Activated naive CD4-positive, alpha-beta T cell treated with anti-CD3 and anti-CD28 coated beads for 36 hours (primary cell): ENCODE measurements at places on chromosomes 11 and 22. TPM values are rescaled to one million over a fixed set of nuclear protein-coding genes. Genes with fewer than 3 reads are reported as not detected.

The GRM5 gene
- not detected for total RNA-seq

DNA sequence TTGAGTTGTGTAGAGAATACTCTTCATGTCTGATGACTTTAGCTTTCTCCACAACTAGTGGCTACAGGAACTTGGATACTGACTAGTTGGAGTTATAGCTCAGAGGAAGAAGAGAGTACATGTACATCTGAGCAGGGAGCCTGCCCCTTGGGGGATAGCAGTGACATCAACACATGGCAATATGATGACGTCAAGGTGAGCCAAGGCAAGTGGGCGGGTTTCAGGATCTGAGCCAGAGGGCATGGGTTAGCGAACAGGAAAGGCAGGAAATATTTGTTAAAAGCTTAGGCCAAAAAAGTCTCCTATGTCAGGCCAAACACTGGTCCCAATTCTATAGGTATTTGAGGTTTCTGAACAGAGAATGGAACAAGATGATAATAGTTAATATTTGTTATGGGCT lies 42.0 kb upstream of the HORMAD2 start:
- no peak for DNase-seq

The TIGD3 gene
- 0.32 TPM for total RNA-seq

DNA sequence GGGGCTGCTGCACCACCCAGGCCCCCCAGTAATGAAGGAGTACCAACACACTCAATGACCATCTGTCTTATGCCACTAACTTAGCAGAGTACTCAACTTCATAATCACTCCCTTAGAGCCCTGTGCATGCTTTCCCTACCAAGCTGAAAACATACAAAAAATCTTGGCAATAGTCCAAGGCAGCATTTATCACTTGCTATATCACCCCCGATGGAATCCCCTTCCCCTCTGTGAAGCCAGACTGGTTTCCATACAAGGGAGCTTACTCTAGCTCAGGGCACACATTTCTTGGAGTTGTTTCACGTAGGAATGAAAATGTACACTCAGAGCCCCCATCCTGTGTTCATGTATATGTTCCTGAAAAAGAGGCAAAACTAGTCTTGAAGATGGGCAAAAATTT lies 301.3 kb upstream of the TENM4 start:
- DNase-seq = no peak

DNA sequence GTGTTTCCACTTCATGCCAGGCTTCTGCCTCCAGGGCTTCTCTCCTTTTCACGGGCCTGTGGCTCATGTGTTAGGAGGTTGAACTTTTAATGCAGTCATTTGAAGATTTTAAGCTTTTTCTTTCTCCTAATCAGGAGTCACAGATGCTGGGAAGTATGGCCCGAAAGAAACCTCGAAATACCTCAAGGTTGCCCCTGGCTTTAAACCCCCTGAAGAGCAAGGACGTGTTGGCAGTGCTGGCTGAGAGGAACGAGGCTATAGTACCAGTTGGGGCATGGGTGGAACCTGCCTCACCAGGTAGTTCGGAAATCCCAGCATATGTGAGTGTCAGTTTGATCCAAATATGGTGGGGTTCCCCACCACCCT lies 571 bp downstream of the CCDC15 start:
- DNase-seq = no peak

The ANO1 gene
- total RNA-seq = not detected

DNA sequence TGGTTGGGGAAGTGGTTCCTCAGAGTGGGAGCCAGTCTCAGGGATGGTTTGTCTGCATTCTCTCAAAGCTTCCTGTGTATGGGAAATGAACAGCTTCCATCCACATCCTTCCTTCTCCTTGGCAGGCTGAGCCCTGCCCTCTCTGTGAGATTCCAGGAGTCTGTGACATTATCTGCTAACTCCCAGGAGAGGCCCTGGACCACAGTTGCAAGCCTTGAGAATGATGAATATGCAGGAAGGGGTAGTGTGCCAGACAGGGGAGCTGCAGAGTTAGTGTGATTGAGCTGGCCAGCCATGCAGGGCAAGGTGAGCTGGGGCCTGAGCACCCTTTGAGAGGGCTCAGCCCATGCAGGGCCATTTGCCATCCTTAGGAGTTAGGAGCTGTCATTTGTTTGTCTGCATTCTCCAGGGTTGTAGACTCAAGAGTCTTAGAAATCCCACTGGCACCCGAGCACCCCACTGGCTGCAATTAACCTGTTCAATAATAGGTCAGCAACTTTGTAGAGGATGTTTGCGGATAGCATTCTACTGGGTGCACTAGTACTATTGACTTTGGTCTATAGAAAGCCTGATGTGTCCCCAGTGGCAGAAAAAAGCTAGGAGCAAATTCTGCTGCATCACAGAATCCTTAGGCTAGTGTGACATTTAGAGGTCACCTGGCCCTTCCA lies 299.0 kb upstream of the CADM1 start:
- DNase-seq = no peak

GRCh38 chr11:64566042-64566914 lies 24.7 kb upstream of the SLC22A12 start:
- DNase-seq = peak; percentile 79

The INPP5J gene
- total RNA-seq = 0.12 TPM

The TMEM191C gene
- total RNA-seq = not detected

DNA sequence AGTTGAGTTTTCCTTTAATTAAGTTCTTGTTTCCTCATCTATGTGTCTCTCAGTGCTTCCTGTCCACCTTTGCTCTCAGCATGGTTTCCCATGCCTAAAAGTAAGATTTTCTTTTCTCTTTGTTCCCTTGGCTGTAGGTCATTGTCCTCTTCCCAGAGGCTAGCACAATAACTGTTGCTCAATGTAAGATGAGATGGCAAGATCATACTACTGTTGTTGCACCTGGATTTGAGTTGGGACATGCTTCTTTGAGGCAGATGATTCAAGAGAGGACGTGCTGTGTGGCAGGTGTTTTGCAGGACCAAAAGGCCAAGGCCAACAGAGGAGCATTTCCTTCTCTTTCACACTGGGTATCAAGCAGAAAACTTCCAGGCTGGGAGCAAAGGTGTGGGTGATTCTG lies 11.3 kb upstream of the NELL1 start:
- DNase-seq = no peak

DNA sequence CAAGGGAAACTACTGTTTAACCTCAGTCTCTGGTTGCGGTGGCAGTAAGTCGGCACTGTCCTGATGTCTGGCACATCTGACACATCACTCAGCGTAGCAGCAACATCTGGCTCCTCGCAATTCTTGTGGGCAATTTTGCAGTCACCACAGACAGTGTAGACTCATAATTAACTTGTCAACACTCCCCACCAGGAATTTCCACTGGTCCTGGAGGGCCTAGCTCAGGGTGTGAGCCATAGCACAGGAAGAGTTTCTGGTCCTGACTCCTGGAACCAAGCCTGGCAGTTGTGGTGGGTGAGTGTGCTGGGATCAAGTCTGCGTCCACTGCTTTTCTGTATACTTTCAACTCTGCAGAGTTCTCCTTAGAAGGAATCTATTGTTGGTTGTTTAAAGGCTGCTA lies 209.7 kb downstream of the SNX19 start:
- no peak for DNase-seq

DNA sequence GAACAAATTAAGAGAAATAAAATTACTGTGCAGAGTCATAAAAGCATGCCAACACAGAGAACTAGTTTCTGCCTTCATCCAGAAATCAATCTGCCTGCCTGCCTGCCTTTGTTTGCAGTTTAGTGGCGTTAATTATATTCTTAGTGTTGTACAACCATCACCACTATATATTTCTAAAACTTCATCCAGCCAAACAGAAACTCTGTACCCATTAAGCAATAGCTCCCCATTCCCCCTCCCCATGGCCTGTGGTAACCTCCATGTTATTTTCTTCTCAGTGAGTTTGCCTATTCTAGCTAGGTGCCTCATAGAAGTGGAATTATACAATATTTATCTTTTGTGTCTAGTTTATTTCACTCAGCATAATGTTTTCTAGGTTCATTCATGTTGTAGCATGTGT lies 183.2 kb upstream of the TBCEL start:
- no peak for DNase-seq

DNA sequence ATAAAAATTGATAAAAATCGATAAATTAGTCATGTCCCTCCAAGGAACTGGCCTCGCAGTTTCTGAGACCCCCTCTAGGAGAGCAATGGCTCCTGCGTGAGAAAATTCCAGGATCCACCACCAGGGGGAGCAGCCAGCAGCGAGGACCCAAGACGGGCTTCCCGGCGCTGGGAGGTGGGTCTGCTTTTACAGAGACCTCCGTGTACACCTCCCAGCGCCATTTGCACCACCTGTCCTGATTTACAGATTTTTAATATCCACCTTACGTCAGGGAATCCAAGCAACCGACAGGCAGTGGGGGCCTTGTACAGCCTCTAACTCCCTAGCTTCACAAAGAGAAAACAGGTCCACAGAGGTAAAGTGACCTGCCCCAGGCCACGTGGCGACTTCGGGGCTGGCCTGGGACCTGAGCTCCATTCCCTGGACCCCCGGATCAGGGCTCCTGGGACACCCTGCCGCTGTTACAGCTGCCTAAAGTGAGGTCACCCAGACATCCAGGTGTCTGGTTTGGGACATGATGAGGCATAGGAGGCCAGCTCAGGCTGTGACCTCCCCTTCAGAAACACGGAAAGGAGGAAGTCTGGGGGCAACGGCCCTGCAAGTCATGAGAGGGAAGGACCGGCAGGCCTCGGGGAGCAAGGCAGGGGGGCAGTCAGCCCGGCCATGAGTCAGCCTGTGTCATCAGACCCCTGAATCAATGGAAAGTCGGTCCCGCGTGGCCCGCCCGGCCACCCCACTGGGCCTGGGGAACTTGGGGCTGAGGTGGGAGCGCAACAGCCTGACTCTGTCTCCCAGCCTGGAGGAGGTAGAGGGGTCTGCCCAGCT lies 3.5 kb downstream of the OSM start:
- DNase-seq = peak; percentile 87

DNA sequence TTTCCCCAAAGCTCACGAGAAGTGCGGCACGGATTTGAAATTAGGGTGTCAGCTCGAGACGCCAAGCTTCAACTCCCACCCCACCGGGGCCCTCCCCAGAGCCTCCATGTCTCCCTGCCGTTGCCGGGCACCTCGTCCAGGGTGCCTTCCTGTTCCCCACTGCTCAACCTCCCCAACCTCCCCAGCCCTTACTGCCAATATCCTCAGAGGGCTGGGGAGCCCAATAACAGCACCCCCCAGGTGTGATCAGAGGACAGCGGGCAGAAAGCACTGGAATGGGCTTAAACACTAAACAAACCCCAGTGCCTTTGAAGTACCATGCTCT lies 1336.4 kb downstream of the TBC1D22A start:
- no peak for DNase-seq

DNA sequence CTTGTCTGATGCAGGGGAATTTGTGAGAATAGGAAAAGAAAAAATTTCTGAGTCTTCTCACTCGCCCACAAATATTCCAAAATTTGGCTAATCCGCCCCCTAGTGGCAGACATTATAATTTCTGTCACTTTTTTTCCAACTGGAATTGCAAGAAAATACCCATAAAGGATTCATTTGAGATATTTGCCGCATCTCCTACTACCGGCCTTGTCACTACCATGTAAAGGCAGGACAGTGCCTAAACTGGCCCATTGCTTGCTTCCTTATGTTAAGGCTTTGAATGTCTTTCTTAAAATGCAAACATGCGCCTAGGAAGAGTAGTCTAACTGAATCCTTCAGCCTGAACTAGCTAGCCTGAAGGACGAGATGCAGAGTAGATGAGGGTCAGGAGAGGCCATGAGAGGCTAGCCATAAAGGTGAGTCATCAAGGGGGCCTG lies 9.3 kb upstream of the CEP295 start:
- peak; percentile 17 for DNase-seq

DNA sequence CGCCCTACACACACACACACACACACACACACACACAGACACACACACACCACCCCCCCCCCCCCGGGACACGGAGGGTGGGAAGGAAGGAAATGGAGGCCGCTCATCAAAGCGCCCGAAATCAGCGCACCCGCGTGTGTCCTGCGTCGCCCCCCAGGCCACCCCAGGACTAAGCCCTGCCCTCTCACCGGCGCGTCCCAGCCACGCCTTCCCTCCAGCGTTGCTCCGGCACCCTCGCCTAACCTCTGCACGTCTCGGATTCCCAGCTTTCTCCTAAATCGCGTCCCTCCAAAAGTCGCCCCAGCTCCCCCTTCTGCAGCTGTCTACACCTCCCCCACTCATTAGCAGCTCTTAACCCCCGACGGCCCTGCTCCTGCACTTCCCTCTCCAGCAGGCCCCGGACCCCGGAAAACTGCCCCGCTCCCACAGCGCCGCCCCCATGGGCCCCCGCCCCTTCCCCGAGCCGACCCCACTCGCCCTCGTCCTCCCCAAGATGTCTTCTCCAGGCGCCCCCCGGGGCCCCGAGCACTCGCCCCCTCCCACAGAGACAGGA lies 557 bp downstream of the PACSIN2 start:
- DNase-seq = peak; percentile 32

DNA sequence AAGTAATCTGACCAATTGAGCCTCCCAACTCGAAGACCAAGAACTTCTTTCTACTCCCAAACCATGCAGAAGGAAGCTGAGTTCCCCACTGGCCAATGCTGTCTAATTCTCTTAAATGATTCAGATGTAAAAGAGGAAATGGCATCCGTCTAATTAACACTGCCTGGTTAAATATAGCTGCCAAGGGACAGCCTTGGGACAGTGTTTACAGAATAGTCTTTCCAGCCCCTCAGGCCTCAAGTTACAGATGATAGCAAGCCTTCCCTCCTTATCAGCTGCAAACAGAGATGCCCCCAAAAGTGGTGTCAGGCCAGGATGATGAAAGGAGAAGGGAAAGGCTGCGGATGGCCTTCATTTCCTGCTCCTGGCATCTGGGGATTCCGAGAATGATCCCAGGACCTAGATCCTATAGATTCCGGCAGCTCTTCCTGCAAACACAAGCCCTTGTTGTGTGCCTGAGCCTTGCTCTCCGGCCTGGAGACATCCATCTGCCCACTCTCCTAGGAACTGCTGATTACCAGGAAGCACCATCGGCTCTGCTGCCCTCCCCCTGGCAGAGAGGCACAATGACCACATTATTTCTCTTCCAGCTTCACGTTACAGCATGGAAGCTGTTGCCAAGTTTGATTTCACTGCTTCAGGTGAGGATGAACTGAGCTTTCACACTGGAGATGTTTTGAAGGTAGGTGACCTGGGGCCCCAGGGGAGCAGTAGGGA lies 13.5 kb upstream of the TMA7B start:
- no peak for DNase-seq

The MFRP gene
- not detected for total RNA-seq

- DNase-seq = no peak
Observed at GRCh38 chr11:111438168-111438567, 59.1 kb upstream of the POU2AF1 start.

DNA sequence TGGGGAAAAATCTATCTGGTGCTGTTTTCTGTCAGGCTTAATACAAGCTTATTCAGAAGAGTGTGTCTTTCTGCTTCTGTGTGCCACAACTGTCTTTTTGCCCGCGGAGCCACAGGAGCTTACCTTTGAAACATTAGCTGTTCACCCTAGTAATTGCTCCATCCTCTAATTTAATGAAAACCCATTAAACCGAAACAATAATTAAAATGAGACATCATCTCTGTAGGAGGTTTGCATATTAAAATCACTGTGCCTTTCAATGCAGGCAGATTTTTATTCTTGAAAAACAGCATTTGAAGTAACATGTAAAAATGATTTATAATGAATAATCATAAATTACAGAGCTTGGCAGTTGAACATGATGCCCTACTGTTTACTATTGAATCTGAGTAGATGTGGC lies 102.3 kb downstream of the NELL1 start:
- DNase-seq = no peak

GRCh38 chr22:49825944-49826602 lies 1.6 kb downstream of the BRD1 start:
- peak; percentile 85 for DNase-seq
